Right hindlimb (tissue), 1 donor: ENCODE measurements at places on chromosomes 2 and 18.

GRCh38 chr2:67462738-67463496 lies 65.8 kb downstream of the ETAA1 start:
- DNase-seq: no peak

GRCh38 chr2:17634997-17635396 lies 94.5 kb downstream of the VSNL1 start:
- peak; percentile 44 for DNase-seq

- DNase-seq: no peak
Measured at GRCh38 chr2:85441864-85442263, 23.4 kb downstream of the SH2D6 start.

- DNase-seq: no peak
Measured at GRCh38 chr2:85312404-85312803, 15.4 kb downstream of the TGOLN2 start.

DNA sequence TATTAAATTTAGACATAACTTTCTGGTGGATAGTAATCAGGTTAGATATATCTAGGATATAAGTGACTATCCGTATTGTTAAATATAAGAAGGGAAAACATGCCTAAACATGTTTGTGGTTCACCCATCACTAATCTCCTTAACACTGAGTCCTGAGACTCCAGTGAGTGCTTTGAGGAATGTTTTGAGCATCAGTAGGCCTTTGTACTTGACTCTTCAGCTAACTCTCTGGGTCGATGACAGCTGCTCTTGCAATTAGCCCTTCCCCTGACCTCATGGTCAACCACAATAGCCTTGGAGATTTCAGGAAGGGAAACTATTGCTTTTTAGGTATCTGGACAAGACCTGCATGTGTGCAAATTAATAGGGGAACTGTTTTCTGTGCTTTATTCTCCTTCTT lies 716.8 kb downstream of the EPHA4 start:
- DNase-seq: peak; percentile 27

DNA sequence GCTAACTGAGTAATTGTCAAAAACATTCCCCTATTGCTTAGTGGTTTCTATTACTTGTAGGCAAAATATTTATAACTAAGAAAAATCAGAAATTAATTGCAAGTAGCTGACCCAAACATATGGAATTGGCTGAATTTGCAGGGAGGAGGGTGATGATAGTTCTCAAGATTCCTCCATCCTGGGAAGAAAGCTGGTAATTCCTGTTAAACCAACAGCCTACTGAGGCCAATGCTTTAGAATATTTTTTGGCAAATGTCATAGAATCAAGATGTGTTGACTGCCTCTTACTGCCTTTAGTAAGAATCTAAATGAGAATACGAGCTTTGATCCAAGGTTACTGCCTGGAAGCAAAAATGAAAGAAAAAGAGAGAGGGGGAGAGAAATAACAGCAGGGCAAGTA lies 120.0 kb downstream of the COL6A3 start:
- no peak for DNase-seq

DNA sequence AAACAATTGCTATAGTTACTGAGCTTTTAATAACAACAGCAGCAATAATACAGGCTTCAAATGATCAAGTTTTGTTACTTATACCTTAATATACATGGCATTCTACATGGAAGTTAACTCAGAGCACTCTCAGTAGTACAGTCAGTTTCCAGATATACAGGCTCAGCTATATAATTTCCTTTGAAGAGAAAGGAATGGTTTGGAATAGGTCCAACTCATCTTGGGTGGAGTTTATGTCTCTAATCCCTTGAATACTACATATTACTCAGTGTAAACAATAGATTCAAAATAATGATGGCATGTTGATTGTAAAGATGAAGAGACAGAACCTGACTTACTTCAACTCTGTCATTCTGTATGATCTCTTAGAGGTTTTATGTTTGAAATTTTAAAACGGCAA lies 174.9 kb downstream of the EPHA4 start:
- DNase-seq: no peak

DNA sequence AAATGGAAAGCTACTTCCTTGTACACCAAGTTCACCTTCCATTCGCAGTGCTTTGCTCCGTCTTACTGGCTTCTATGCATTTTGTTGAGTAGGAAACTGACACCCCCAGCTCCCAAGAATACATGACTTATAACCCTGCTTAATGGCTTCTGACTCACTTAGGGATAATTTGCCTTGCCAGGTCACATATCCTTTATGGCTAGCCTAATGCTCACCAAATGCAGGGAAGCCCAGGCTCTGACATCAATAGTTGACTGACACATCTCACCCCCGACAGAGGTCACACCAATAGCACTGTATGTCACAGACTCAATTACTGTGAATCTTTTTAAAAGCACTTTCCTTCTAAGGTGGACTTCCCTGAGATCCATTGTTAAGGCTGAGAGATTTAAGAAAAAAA lies 147.2 kb downstream of the DTNA start:
- no peak for DNase-seq

- no peak for DNase-seq
Measured at GRCh38 chr2:120729406-120730399, 6.0 kb upstream of the GLI2 start.
